H9 (cell line): ENCODE measurements at places on chromosomes 16 and 17. TPM values are rescaled to one million over a fixed set of nuclear protein-coding genes. Genes with fewer than 3 reads are reported as not detected.

GRCh38 chr16:77191259-77191969 is 424 bp downstream of the MON1B start:
- DNase-seq: no peak
- peak overlapping the region; percentile 96 for H3K4me3 ChIP-seq
- H3K27ac ChIP-seq: no peak overlapping the region
- H3K4me1 ChIP-seq: no peaks in the 10 kb centered on the region

DNA sequence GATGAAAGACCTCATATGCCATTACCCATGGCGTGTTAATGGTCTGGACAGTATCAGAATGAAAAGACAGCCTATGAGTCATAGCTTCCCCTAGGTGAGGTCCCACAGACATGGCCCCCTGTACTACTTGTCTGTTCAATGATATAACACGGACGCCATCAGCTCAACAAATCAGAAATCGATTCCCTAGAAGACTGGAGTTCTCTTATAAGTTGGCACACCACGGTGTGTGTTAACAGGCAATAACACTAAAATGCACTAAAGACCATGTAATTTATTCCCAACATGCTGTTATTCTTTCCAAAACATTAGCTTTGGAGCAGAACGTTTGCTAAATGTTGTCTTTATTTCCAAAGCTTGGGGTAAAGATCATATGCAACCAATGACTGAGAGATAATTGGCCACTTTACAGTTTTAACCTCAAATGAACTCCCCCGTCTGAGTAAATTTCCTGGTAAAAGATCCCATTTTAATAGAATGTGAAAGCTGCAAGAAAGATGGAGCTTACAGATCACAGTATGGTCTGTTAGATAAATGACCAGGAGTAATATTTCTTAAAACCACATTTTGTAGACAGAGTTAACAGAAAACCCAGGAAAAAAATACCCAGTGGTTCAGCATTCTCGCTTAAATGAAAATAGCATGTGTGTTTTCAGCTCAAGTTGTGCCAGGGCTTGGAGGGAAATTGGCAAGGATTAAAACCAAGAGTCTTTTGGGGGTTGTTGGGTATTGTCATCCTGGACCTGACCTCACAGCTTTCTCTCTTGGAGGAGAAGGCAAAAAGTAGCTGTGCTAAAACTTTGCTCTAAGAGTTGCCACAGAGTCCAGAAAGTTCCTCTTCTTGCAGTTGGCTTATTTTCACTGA is 65.9 kb downstream of the PCTP start:
- no peak overlapping the region for H3K27ac ChIP-seq
- DNase-seq: no peak
- H3K27me3 ChIP-seq: no peaks in the 10 kb centered on the region
- no peaks in the 10 kb centered on the region for H3K4me1 ChIP-seq
- H3K36me3 ChIP-seq: no peaks in the 10 kb centered on the region

- H3K4me3 ChIP-seq: no peak overlapping the region
- peaks cover 9% of the 10 kb centered on the region for H3K36me3 ChIP-seq
- peaks cover 4% of the 10 kb centered on the region; the same call in 1 of the 2 replicates for H3K4me1 ChIP-seq
- no peaks in the 10 kb centered on the region for H3K27me3 ChIP-seq
- no peak for DNase-seq
- H3K27ac ChIP-seq: no peak overlapping the region
Measured at GRCh38 chr17:73625991-73626673, 18.1 kb downstream of the SDK2 start.

GRCh38 chr17:4559139-4559791 is 1.1 kb downstream of the GGT6 start:
- H3K36me3 ChIP-seq: peaks cover 9% of the 10 kb centered on the region
- H3K4me3 ChIP-seq: no peak overlapping the region
- no peak overlapping the region for H3K27ac ChIP-seq
- H3K27me3 ChIP-seq: no peaks in the 10 kb centered on the region

GRCh38 chr17:76820561-76820960 is 47.6 kb upstream of the MGAT5B start:
- H3K27me3 ChIP-seq: no peaks in the 10 kb centered on the region
- DNase-seq: no peak
- H3K4me3 ChIP-seq: no peak overlapping the region
- no peaks in the 10 kb centered on the region for H3K36me3 ChIP-seq

DNA sequence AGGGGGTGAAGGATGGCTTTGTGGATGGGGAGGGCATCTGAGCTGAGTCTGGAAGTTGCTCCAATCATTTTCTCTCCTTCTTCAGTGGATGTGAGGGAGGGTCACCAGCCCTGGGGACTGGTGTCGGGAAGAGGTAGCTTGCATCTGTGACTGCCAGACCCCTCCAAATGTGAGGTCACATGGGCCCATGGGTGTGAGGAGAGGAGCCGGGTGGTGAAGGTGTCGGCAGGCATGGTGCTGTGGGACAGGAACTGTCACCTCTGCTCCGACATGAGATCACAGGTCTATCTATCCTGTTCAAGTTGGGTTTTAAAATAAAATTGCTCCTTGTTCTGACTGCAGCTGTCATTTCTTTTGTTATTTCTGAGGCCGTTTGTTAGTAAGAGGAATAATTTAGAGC is 351.1 kb downstream of the CPPED1 start:
- H3K27me3 ChIP-seq: no peaks in the 10 kb centered on the region
- no peaks in the 10 kb centered on the region for H3K36me3 ChIP-seq
- no peak for DNase-seq

- H3K4me1 ChIP-seq: no peaks in the 10 kb centered on the region; the same call in 1 of the 2 replicates
- H3K27me3 ChIP-seq: no peaks in the 10 kb centered on the region
- H3K4me3 ChIP-seq: peak overlapping the region; percentile 84
- peaks cover 28% of the 10 kb centered on the region for H3K36me3 ChIP-seq
- no peak overlapping the region for H3K27ac ChIP-seq
Measured at GRCh38 chr16:2206420-2206779, 1.1 kb downstream of the MLST8 start.

DNA sequence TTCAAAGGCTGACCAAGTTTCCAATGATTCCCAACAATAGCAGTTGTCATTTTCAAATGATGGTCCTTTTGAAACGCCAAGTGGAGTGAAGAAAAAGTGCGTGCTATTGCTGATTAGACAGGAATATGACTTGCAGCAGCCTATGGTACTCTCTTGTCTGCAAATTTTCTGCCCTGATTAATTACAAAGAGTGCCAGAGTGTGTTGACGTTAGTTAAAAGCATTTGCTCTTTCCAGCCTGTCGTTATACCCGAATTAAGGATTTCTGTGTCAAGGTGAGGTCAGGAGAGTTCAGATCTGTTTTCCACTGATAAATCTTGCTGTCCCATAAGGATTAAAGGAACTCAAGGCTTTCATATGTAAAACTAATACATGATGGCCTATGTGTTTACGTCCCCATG is 75.0 kb upstream of the ADAMTS18 start:
- no peaks in the 10 kb centered on the region for H3K4me1 ChIP-seq
- H3K4me3 ChIP-seq: no peak overlapping the region
- no peaks in the 10 kb centered on the region for H3K36me3 ChIP-seq
- H3K27ac ChIP-seq: no peak overlapping the region

DNA sequence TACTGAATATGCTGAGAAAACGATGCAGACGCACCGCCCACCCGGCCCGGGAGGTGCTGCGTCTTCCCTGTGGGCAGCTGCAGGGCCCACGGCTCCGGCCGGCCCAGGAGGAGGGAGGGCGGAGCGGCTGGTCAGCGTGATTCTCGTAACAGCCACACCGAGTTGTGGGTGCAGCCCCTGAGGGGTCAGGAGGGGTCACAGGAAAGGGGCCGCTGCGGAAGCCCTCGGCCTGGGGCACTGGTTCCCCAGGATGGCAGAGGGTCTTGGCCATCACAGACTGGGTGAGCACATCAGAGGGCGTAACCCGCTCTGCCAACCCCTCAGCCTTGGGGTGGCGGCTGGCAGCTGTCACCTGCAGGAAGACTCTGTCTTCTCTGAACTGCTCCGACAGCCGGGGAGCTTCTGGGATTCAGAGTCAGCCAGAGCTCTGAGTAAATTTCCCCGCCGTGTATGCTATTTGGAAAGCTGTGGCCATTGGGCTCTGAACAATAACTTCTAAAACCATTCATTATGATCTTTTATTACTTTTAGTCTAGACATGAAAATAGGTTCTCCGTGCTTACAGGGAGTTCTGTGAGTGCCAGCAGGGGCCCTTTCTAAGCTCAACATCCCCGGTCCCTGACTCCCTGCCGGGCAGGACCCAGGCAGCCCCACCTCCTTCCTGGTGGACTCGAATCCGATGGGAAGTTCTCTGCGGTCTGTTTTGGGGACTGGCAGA is 87.4 kb upstream of the CHMP6 start:
- no peaks in the 10 kb centered on the region for H3K4me1 ChIP-seq
- no peak overlapping the region for H3K4me3 ChIP-seq
- H3K36me3 ChIP-seq: 0 out of 2 replicates have a peak, but pooled peaks cover 6% of the 10 kb centered on the region
- DNase-seq: no peak
- no peaks in the 10 kb centered on the region for H3K27me3 ChIP-seq
- H3K27ac ChIP-seq: no peak overlapping the region

GRCh38 chr17:1792495-1793446 is 30.9 kb downstream of the SERPINF1 start:
- H3K4me1 ChIP-seq: no peaks in the 10 kb centered on the region
- H3K36me3 ChIP-seq: no peaks in the 10 kb centered on the region; the same call in 1 of the 3 replicates
- no peak overlapping the region for H3K27ac ChIP-seq
- H3K4me3 ChIP-seq: no peak overlapping the region
- no peaks in the 10 kb centered on the region for H3K27me3 ChIP-seq

- no peaks in the 10 kb centered on the region for H3K27me3 ChIP-seq
- H3K36me3 ChIP-seq: peaks cover 2% of the 10 kb centered on the region; the same call in 2 of the 3 replicates
- H3K4me1 ChIP-seq: no peaks in the 10 kb centered on the region
Measured at GRCh38 chr17:42653179-42654124, 5.6 kb upstream of the TUBG2 start.

The MMP28 gene
- total RNA-seq: not detected in 2 replicates

The ZPBP2 gene
- total RNA-seq: not detected in 2 replicates

The CETP gene
- not detected in 2 replicates for total RNA-seq

The CFAP119 gene
- total RNA-seq: 5.4 and 7.4 TPM in 2 replicates
